Stimulated activated CD4-positive, alpha-beta T cell treated with anti-CD3 and anti-CD28 coated beads, Interleukin-1b, Interleukin-23, amount 100 ng/mL, for 1 hour (primary cell): ENCODE measurements at places on chromosomes 16 and 17.
A peak's percentile ranks its signal among the peaks of the same experiment; 100 is the strongest.

- no peak for DNase-seq
These were observed 47.4 kb downstream of the WDR45B start for GRCh38 chr17:82600731-82601446.

- no peak for DNase-seq
These were observed 9.7 kb downstream of the NHERF2 start for GRCh38 chr16:2036200-2036966.

GRCh38 chr16:72050769-72051464 is 3.4 kb upstream of the HP start:
- DNase-seq: no peak

GRCh38 chr16:49859125-49859811 is 3.4 kb upstream of the ZNF423 start:
- no peak for DNase-seq

- no peak for DNase-seq
These were observed 32.5 kb upstream of the TNFRSF13B start for GRCh38 chr17:17004251-17004996.

DNA sequence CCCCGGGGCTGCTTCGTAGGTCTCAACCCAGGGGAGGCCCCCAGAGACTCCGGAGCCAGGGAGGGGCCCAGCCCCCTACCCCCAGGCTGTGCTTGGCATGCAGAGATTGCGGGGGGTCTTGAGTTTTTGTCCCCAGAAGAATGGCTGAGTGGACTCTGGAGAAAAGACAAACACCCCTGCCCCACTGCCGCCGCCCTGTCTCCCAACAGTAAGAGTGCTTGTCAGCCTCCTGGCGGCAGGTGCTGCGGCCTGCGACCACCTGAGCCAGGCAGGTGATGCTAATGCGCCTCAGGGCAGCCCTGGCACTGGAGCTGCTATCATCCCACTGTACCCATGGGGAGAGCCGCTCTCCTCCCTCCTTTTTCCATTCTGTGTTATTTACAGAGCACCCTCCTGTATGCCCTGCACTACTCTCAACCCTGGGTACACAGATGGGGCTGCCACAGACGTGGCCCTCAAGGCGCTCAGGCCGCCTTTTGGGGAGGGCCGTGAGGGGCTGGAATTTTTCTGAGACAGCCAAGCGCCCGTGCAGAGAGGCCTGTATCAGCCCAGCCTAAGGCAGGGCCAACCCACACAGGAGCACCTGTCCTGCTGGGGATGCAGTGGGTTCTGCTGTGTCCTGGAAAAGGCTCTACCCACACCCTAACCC is 2.6 kb upstream of the IL17C start:
- no peak for DNase-seq

DNA sequence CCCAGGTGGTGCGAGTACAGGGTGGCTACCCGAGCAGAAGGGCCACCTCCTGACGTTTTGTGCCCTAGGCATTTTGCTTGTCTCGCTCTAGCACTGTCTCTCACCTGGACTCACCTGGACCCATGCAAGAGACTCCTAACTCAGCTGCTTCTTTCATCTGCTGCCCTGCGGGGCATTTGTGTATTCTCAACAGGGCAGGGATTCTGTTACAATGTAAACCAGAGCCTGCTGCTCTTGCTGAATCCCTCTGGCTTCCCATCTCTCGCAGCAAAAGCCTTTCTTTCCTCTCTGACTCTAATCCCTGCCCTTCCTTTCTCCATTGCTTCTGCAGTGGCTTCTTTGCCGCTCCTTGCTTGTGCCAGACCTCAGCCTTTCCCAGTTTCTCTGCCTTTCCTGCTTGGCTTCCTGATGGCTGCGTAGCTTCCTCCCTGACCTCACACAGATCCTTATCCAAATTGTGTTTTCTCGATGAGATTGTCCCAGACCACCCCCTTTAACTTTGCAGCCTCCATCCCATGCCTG is 10.2 kb downstream of the ARSG start:
- DNase-seq: no peak

DNA sequence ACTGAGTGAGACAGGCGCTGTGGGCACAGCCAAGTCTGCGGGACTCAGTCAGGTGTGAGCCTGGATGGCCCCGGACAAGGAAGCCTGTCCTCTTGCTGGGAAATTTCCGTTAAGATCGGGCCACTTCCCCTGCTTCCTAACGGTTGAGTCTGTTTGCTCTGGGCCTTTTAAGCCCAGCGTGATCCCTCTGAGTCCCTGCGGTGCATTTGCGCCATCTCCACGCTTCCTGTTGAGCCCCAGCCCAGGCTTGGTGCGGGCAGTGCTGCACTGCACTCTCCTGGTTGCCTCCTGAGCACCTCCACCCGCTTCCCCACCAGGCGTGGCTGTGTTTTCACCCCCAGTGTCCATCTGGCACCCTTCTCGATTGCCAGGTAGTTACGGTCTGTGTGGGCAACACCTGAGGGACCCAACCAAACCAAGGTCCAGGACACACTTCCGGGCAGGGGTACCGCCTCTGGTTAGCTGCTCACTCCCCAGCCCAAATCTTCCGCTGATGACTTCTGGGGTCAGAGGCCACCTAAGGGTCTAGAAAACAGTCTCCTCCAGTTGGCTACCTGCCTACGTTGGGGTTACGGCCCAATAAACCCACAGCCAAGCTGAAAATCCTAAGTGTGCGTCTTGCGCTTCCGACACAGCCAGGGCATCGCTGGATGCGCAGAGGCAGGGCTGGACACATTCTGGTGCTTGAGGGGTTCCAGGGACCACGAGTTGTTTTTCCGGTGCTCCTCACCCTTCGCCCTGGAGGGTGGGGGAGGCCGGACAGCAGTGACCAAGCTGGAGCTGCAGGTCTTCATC is 1.4 kb upstream of the SLC25A10 start:
- no peak for DNase-seq

DNA sequence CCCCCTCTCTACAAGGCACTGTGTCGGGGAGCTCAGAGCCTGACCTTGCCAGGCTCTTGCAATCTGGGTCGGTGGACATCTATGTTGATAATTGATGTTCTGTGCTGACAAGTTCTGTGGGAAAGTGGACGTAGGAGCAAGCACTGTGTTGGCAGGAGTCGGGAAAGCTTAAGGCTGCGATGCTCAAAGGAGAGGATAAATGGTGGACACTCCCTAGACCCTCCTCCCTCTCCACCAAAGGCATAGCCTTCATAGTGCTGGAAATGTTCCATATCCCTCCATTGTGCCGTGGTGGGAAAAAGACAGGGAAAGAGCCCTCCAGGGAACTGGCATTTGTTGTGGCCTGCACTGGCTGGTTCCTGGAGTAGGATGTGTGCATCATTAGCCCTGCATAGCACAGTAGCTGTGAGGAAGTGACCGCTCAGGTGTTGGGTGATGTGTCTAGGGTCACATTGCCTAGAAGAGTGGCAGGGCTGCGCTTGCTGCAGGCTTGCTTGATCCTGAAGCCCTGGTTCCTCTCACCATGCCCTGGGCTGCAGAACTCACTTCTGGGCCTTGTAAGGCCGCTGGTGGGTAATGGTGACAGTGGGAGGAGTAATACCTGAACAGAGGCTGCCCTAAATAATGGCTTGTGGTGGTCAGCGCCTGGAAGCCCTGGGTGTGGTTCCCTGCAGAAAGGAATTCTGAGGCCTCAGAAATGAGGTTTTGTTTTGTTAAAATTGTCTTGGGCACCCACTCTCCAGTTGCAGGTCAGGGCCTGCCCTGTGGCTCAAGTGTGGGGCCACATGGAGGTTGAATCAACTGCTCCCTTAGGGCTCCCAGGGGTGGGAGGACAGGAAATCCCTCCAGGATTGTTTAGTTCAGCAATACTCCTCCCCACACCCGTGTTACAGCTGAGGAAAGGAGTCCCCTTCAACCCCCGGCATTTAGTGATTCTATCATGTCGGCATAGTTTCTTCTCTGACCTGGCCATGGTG is 62.6 kb downstream of the KSR1 start:
- no peak for DNase-seq

GRCh38 chr16:35146723-35147458 is 1687.5 kb downstream of the TP53TG3F start:
- DNase-seq: no peak

DNA sequence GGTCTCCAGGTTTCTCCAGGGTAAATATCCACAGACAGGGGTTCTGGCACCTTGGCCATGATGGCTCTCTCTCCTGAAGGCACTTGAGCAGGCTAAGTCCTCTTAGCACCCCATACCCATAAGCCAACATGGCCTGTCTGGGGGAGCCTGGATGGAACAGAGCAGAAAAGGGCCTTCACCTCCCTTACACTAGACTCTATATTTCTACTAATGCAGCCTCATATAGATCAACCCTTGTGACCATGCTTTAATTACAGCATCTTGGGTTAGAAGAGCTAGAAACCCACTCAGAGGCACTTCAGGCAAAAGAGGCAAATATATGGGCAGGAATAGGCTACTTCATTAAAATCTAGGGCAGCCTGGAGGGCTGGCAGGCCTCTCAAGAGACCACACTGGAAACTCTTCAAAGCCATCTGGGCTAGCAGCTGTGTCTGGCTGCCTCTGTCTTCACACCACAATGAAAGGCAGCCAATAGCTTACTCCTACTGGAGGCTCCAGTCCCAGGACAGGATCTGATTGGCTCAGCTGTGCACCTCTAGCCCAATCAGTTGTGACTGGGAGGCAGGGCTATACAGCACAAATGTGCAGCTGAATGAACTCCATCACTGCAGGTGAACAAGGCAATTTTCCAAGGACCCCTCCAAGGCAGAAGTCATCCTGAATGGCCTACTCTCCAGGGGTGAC is 4.7 kb upstream of the CDT1 start:
- no peak for DNase-seq

- DNase-seq: no peak
These were observed 47.9 kb downstream of the TOM1L2 start for GRCh38 chr17:17924131-17924856.

- DNase-seq: no peak
These were observed 87.3 kb downstream of the MAP2K6 start for GRCh38 chr17:69501591-69502468.

GRCh38 chr16:56629531-56629930 is 2.9 kb upstream of the MT1M start:
- no peak for DNase-seq

- DNase-seq: no peak
These were observed 34.9 kb downstream of the PECAM1 start for GRCh38 chr17:64355536-64356303.

GRCh38 chr16:2912330-2913199 is 834 bp downstream of the FLYWCH1 start:
- no peak for DNase-seq

GRCh38 chr17:77437017-77437416 is 296.2 kb downstream of the SEC14L1 start:
- no peak for DNase-seq

- no peak for DNase-seq
These were observed 47.3 kb upstream of the ALOX12 start for GRCh38 chr17:6948562-6948961.

DNA sequence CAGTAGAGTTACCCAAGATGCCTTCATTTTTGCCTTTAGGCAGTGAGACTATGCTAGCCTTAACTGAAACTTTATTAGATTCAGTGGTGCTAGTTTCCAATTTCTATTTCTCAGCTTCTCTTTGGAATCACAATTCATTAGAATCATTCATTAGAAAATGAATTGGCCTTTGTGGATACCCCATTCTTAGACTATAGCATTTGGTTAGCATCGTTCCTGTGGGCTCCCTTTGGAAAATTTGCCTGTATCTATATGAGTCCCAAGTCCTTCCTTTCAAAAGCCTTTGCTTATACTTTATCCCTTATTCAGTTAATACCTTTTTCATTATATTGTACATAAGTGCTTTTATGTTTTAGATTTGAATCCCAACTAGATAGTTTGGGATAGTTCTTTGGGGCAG is 187.0 kb upstream of the TBX2 start:
- DNase-seq: no peak

GRCh38 chr17:66437476-66438026 is 135.1 kb downstream of the PRKCA start:
- no peak for DNase-seq

DNA sequence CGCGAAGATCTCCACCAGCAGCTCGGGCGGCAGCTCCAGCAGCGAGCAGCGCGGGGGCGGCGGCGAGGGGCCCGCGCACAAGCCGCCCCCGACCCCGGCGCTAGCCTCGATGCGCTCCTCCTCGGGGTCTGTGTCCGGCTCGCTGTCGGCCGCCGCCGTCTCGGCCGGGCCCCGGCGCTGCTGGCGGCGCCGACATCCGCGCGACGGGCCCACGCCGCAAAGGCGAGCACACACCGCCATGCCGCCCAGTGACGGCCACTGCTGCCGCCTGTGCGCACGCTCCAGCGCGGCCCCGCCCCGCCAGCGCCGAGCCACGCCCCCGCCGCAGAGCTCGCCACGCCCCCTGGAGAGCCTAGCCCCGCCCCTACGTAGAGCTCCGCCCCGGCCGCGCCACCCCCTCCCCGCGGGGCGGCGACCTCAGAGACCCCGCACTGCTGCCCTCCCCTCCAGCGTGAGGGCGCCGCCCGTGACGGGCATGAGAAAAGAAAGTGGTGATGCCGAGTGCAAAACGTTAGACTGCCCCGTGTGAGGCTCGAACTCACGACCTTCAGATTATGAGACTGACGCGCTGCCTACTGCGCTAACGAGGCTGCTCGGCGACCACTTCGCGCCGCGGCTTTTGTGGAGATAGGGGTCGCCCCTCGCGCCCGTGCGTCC is at the start of gene FBXO31:
Gene FBXO31 (minus strand): TSS at position 272 of the 657 bp plus-strand sequence. CDS start 32 bp downstream, at position 240.
- DNase-seq: peak; percentile 90

- DNase-seq: no peak
These were observed 74.6 kb downstream of the KSR1 start for GRCh38 chr17:27530764-27531391.

DNA sequence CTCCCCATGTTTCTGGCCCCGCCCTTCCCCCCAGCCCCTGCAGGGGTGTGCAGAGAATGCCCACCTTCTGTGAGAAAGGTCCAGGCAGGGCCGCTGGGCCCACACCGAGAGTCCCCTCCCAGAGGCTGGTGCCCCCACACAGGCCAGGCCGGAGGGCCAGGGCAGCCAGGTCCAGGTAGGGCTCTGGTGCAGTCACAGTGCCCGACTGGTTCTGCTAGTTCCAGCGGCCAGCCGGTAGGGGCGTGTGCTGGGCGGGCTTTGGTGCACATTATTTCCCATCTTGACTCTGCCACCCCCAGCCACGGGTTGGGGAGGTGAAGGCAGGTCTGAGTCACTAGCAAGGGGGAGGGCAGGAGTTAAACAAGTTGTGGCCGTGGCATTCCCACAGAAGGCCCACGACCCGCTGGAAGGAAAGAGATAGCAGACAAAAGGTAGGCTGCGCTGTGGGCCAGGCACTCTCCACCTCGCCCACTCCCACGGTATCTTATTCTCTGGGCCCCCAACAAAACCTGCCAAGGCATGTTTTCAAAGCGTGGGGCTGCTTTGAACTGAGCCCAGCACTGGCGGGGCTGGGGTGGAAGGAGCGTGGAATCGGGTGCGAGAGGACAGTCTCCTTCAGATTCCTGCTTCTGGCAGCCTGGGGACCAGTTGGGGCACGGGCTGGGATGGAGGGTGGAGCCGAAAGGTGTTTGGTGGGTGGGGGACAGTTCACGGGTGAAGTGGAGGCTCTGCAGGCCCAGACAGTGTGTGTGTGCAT is 1.9 kb downstream of the EPN3 start:
- no peak for DNase-seq

DNA sequence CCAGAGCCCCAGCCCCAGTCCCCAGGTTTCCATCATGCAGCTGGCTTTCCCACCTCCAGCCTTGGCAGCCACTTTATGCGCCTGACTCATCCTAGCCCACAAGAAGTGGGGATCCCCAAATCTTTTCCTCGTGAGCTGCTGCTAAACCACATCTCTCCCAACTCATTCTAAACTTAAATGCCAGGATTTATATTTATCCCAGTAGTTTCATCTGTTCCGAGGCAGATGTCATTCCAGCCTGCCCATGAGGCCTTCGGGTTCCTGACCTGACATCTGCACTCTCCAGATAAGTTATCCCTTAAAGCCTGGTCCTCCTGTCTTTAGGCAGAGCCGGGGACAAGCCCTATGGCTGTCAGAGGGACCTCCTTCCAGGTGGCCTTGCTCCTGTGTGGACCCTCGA is 16.6 kb downstream of the PLXDC1 start:
- DNase-seq: no peak
